DMS 273 treated with DMSO at 0.1 percent for 48 hours (cell line): ENCODE measurements at places on chromosomes 3 and 15.

DNA sequence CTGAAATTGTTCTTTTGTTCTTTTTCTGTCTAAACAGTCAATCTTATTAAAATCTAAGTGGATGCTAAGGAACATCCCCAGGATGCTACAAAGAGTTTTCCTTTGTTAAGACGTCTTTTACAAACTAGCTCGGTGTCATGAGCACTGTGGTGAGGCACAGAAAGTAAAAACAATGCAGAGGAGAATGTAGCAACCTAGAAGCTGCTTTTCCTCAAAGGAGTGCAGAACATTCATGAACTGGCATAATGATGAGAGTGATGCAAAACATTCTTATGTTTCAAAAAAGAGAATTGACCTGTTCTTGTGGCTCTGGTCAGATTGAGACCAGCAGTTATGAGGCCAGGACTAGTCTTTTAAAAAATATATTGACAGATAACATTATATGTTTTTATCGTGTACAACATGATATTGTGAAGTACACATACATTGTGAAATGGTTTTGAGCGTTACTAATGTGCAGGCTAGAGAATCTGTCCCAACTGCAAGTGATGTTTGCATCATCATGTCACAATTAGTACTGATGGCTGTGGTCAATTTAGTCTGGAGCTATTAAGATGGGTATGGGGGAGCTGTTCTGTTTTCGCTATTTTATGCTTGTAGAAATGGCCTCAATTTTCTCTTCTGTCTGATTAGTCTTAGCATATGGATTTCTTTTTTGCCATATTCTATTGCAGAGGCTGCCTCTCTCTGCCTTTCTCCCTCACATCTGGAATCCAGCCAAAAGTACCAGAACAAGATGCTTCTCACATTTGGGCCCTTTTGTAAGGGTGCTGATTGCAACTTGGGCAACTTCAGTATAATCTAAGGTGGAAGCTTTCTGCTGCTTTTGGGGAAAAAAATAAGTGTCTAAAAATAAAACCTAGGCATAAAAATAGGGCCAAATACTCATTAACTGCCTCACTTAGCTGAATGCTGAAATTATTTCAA lies 50.2 kb downstream of the HHLA2 start:
- no peak for DNase-seq

- no peak for DNase-seq
Observed at GRCh38 chr3:169628567-169628966, 34.9 kb downstream of the MECOM start.

DNA sequence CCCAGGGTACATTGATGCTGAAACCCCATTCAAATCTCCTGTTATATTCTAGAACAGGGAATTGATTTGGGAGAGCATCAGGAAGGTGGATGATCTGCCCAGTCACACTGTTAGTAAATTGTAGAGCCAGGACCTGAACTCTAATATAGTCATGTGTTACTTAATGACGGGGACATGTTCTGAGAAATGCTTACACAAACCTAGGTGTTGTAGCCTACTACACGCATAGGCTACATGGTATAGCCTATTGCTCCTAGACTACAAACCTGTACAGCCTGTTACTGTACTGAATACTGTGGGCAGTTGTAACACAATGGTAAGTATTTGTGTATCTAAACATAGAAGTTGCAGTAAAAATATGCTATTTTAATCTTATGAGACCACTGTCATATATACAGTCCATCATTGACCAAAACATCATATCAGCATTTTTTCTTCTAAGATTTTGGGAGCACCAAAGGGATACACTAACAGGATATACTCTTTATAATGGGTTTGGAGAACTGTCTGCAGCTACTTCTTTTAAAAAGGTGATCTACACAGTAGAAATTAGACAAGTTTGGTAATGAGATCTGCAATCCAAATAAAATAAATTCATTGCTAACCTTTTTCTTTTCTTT lies 5.8 kb downstream of the B2M start:
- no peak for DNase-seq

GRCh38 chr3:114351123-114351821 lies 57.4 kb downstream of the TIGIT start:
- DNase-seq = no peak

GRCh38 chr15:64438653-64439447 lies 21.5 kb upstream of the ZNF609 start:
- no peak for DNase-seq

- no peak for DNase-seq
Observed at GRCh38 chr15:76753771-76754170, 151.4 kb downstream of the SCAPER start.

DNA sequence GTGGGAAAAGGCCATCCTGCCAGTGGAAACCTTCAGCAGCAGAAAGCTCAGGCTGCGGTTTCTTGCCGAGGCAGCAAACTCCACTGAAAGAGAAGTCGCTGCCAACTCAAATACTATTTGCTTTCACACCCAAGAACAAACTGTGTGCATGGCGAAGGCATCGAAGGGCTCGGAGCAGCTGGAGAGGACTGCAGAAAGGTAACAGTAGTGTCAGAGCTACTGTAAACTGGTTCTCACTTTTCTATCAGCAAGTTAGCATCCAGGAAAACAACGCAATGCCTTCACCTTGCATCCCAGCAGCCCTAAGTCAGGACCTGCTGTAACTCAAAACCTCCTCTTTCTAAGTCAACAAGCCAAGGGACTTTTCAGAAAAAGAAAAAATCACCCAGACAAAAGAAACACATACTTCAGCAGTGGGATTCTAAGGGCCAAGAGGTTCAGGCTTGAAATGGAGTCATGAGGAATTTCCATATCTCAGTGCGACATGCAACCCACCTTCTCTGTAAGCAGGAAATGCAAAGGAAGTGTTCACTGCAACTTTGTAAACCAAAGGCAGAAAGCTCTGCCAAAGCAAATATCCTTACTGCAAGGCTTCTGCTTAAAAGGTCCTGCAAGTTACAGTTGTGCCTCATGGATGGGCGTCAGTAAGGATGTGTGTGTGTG lies 193.5 kb downstream of the FOXP1 start:
- no peak for DNase-seq

DNA sequence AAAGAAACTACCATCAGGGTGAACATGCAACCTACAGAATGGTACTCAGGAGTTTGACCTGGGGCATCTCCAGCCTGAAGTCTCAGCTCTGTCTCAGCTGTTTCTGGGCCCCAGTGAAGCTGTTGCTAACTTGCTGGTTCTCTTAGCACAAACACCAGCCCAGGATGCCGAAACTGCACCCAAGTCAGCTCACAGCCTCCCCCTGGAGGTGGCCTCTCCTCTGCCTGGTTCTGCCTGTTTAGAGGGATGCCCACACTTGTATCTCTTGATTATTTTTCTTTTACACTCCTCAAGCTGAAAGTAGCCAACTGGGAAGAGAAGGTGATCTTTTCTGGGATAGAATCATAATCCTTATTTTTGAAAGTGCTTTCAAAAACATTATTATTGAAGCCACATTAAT lies 289.0 kb upstream of the RASGRP1 start:
- DNase-seq = peak; percentile 2

GRCh38 chr15:69576035-69576526 lies 123.5 kb downstream of the RPLP1 start:
- no peak for DNase-seq

GRCh38 chr3:192022412-192022811 lies 561.4 kb downstream of the PYDC2 start:
- no peak for DNase-seq

DNA sequence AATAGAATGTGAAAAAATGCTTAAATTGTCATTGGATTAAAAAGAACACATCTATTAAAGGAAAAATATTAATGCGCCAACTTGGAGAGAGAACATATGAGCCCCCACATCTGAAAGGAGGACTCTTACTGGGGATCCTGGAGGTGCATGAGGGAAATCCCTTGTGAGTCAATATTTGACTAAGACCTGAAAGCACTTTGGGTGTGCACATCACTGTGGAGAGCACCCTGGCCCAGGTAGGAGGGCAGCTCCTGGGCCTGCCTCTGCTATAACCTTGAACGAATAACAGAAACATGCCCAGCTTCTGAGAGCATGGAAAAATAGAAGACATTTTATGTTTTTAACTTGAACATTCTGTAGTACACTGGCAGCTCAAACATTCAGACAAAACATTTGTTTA lies 199.8 kb downstream of the GAP43 start:
- DNase-seq = no peak

DNA sequence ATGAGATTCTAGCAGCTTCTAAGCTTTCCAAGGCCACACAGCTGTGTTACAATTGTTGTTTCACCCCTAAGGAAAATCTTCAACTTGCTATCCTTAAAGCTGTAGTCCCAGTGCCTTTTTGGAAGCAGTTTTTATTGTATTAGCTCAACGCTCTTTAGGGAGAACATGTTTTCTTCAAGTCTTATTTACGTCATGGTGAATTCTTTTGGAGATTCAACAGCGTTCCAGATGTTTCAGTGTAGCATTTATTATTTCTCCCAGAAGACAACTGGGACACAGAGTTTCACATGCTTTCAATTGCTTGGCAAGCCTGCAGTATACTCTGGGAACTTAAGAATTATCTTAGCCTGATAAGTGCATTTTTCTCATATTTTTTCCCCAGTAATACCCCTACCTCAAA lies 888.3 kb downstream of the PLOD2 start:
- no peak for DNase-seq

DNA sequence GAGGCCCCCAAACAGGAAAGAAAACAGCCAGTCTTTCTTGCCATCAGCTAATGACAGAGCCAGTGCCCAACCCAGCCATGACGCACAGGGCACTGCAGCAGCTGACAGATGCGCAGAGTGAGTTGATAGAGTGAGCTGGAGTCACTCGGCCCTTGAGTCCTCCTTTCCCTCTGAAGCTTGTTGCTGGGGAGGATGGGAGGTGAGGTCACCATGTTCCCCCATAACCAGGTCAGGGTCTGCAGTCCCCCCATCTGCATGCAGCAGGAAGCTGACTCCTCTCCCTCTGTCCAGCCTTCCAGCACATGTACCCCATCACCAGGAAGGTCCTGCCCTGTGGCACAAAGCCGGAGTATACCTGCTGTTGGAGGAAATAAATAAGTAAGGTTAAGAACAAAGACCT lies 174.6 kb downstream of the ABHD5 start:
- DNase-seq = no peak

- DNase-seq = peak; percentile 42
Observed at GRCh38 chr3:115999613-116000012, 376.3 kb downstream of the GAP43 start.

- peak; percentile 79 for DNase-seq
Observed at GRCh38 chr15:80977627-80978036, 12.0 kb downstream of the MESD start.

DNA sequence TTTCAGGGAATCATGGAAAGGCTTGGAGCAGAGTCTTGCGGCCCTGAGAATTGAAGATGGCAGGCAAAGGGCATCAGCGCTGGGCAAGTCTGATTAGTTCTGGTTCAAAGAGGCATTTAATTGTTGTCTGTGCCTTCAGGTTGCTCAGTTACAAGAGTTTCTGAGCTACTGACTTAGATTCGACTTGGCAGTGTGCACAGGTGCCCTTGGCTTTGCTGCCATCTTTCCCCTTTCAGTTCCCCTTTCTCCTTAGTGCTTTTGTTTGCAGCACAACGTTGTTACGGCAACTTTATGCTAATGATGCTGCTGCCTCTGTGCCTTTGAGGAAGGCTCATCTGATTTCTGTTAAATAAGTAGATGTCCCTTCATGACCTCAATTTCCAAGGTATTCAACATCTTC lies 12.5 kb downstream of the P2RY14 start:
- DNase-seq = no peak

- DNase-seq = no peak
Observed at GRCh38 chr15:48811325-48811958, 573 bp upstream of the CEP152 start.

DNA sequence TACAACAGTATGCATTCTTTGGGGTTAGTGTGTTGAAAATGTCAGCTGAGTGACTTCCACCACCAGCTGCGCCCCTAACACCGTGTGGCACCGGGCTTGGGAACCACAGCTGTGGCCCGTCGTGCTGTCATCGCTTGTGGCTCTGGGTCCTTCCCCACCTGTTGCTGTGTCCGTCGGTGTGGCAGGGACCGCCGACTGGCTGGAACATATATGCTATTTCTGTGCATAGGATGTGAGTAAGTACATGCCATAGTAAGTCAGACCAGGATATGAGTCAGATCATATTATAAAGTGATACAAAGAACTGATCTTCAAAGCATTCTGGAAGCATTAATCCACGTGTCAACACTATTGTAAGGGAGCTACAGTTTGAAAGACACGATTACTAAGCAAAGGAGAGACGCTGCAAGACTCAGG lies 31.9 kb downstream of the EHD4 start:
- no peak for DNase-seq

DNA sequence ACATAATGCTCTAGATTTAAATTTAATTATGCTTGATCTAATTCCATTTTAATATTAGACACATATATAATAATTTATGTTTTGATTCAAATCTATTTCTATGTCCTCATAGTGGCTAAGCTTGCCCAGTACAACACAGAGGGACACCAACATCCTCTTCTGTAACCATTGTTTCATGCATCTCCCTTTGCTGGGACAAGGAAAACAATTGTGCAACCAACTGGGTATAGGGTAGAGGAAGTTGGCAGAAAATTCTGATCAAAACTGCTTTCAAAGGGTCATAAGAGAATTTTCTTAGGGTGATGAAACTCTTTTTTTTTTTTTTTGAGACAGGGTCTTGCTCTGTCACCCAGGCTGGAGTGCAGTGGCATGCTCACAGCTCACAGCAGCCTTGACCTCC lies 121.4 kb upstream of the SGO1 start:
- DNase-seq = no peak

GRCh38 chr3:151402349-151402748 lies 17.8 kb upstream of the P2RY12 start:
- no peak for DNase-seq

DNA sequence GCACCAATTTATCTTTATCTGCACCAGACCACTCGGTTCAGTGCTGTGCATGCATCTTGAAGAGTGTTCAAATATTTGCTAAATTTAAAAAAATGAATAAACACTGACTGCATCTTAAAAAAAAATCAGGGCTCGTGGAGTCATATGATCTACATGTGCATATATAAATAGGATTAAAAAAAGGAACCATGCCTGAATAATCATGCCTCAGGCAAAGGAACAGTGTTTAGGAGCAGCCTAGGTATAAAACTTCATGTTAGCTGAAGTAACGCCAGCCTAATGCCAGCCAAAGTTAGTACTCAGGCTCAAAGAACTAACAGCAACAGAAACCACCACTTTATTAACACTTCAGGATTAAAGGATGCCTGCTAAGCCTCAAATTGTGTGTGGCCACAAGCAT lies 9.5 kb downstream of the ABCC5 start:
- no peak for DNase-seq

GRCh38 chr3:134974624-134975023 lies 179.6 kb downstream of the EPHB1 start:
- DNase-seq = no peak

GRCh38 chr3:6860149-6860953 lies 564 bp upstream of the GRM7 start:
- no peak for DNase-seq
